ENCODE measurements at places on chromosomes 5 and 9.

DNA sequence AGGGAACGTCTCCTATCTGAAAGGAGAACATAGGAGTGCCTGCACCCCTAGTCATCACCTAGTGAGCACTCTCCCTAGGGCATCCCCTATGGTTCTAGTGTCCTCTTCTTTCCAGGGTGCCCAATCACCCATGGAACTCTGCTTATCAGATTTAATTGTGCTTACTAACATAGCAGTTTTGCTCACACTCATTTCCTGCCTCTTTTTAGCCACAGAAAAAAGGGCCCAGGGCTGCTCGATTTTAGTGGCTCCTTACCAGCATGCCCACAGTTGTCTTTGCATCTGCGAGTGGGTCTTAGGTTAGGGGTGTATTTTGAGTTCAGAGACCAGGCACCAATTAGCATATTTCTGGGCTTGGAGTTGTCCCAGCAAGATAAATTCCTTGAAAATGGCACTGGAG is 1110.2 kb downstream of the TAF11L14 start:
- DNase-seq, result no peak

- DNase-seq, result no peak
These were observed 24.0 kb downstream of the TMEM161B start for GRCh38 chr5:88244686-88245085.

- no peak for DNase-seq
These were observed 558.0 kb downstream of the EBF1 start for GRCh38 chr5:158541536-158542297.

DNA sequence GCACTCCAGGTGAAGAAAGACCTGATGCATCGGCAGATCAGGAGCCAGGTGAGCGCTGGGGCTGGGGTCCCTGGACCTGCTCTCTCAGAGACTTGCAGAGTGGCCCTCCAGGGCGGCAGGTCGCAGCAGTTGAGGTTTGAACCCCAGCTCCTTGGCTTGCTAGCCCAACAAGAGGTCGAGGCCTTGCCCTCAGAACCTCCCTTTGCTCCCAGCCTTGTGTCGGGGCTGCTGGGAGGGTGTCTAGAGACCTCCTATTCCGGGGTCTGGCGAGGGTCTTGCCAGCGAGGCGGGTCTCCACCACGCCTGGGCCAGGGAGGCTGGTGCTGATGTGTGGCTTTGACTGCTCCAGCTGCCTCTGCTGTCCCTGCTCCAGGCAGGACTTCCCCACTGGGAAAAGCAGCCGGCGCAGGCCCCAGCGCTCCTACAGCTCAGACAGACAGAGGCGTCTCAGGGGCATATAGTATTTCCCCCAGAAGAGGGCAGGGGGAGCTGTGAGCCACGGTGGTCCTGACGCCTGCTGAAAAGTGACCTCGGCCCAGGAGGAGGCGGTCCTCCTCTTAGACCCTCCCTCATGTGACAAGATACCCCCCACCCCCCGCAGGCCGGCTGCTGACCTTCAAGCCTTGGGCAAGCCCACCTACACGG is 38.3 kb downstream of the LRSAM1 start:
- DNase-seq, result no peak

GRCh38 chr5:15692706-15693381 is 192.9 kb downstream of the FBXL7 start:
- DNase-seq, result no peak

GRCh38 chr5:157384971-157385709 is 74.9 kb upstream of the NIPAL4 start:
- DNase-seq, result no peak

GRCh38 chr5:124614836-124615385 is 131.5 kb downstream of the ZNF608 start:
- DNase-seq, result no peak

GRCh38 chr9:108956022-108956630 is 21.9 kb downstream of the ABITRAM start:
- DNase-seq, result no peak

GRCh38 chr9:100577776-100578448 is at the start of gene CAVIN4:
Gene CAVIN4 (plus strand): TSS chr9:100578079. CDS start chr9:100578144, 65 bp downstream.
- DNase-seq, result no peak

- no peak for DNase-seq
These were observed 73.8 kb downstream of the MRPL36 start for GRCh38 chr5:1725641-1726468.

GRCh38 chr5:81006947-81007636 is 46.9 kb downstream of the RASGRF2 start:
- DNase-seq, result peak; percentile 47

DNA sequence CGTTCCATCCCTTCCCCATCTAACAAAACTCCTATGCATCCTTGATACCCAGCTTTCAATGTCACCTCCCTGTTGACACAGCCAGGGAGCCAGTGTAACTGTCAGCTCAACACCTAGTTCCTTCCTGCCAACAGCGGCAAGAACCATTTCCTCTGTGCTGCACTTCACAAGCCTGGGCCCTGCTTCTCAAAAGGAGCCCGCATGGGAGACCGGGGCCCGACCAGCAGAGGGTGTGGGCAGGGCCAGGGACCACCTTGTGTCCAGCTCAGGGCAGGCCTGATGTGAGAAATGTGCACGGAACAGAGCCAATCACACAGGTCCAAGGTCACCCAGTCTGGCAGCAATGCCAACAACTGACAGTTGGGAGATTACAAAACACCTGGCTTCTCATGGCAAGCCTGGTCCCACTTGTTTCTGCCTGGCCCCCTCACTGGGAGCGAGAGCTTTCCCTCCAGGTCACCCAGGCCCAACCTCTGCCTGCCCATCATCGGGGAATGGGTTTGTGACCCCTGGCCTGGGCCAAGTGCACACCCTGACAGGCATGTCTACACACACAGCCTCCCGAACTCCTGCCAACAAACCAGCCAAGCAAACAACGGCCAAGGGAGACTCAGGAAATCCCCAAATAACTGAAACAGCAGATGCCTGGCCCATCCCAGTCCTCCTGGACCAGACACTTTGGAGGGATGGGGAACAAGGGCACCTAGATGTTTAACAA is 3.1 kb downstream of the RNF44 start:
- no peak for DNase-seq

GRCh38 chr5:94908889-94909480 is 290.5 kb downstream of the SLF1 start:
- DNase-seq, result no peak

DNA sequence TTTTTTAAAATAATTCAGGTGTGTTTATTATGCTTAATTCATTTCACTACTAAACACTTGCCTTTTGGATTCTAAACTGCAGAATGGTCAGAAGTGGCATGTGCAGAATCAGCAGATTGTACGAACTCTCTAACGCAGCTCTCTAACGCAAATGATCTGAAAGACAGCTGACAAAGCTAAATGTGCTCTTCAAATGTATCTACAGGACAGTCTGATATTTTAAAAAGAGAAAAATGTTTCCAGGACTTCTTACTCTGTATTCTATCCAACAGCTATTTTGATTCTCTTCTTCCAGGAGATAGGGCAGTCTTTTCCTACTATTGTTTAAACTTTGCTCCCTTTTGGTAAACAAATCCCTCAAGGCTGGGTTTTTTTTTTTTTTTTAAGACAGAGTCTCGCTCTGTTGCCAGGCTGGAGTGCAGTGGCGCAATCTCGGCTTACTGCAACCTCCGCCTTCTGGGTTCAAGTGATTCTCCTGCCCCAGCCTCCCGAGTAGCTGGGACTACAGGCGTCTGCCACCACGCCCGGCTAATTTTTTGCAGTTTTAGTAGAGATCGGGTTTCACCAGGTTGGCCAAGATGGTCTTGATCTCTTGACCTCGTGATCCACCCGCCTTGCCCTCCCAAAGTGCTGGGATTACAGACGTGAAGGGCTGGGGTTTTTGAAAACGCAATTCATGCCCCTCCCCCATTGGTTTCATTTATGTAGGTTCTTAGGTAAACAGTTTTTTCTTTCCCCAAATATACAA is 1.2 kb downstream of the NMRK1 start:
- DNase-seq, result peak; percentile 15

DNA sequence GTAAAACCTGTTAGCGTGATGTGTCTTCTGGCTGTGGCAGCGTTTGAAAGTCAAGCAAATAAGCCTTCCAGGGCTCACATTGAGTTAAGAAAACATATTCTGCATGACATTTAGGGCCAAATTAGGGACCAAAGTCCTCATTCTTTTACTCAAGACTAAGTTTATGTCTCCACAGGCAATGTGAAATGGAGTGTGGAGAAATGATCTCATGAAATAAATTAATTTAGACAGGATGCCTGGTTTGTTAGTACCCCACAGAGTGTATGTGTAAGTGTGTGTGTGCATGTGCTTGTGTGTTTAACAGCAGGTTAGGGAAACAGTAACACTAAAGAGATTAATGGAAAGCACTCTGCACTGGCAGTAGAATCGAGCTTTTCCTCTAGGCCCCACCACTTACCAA is 82.9 kb upstream of the SNX2 start:
- DNase-seq, result no peak

GRCh38 chr5:138274189-138274853 is at the start of gene GFRA3:
Gene GFRA3 (minus strand): TSS chr5:138274621. CDS start chr5:138274424, 197 bp downstream.
- DNase-seq, result no peak

DNA sequence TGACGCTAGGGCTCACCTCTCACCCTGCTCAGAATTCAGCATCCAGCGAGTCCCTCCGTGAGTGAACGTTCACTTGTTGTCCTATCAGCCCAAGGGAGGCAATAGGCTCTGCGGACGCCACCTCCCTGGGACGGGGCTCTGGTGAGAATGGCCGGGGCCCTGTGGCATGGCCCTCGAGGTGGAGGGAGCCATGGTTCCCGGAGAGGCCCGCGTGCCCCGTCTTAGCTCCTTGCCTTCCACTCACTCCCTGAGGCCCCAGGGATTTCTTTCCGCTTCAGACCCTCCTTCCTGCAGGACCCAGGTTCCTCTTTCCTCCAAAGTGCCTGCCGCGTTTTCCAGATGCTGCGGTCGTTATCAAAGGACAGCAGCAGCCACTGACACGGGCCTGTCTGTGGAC is 21.5 kb downstream of the EXOC3 start:
- no peak for DNase-seq

All from stimulated activated CD4-positive, alpha-beta T cell treated with anti-CD3 and anti-CD28 coated beads, Interleukin-4, amount 100 ng/mL, for 48 hours (primary cell).